ENCODE measurements at places on chromosomes 16 and 17.
A peak's percentile ranks its signal among the peaks of the same experiment; 100 is the strongest.

DNA sequence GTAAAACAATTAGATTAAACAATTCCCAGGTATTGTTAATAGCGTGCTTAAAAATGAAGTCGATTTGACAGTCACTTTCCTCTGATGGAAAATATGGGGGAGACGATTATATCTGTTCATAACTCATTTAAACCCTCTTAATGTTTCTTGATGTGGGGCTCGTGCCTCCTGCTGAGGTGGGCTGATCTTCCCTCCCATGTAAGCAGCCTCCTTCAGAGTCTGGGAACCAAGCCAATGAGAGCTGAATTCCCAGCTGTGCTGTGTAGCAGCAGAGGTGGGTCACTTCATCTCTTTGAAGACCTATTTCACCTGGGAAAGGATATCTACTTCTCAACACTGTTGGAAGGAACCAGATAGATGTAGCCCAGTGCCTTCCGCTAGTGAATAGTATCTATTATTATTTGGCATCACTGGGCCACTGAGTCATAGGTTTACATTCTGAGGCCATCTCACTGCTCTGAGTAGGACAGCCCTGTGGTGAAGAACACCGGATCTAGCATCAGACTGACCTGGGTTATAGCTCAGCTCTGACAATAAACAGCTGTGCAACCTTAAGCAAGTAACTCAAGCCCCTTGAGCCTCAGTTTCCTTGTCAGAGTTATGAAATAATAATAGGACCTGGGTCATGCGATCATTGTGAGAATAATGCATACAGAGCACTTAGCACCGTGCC lies 85.3 kb upstream of the C16orf82 start:
- no peak for DNase-seq

DNA sequence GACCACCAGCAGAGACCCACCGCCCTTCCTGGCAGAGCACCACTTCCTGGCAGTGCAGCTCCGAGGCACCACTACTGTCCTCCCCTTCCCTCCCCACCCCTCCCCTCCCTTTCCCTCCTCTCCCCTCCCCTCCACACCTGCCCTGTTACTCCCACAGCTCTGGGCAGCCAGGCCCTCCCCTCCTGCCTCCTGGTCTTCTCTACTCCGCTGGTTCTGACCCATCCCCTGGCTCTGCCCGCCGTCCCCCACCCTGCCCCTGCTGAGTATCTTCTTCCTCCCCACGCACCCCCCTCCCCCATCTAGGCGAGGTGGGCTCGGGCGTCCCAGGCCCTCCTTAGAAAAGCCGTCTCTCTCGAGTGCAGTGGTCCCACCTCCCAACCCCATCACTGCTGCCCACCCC lies 77.7 kb downstream of the AMFR start:
- DNase-seq, result no peak

DNA sequence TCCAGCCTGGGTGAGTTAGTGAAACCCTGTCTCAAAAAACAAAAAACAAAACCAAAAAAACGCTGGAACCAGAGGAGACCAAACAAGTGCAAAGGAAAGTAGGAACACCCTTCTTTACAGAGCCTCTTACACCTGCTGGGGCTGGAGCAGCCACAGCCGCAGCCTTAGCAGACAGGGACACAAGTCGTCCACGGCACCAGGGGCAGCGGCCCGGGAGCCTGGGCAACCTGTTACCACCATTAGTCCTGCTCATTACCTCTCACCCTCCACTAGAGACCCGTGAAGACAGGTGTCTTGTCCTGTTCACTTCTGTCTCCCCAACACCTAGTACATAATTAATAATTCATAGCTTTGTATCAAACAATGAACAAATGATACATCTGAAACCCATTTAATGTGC lies 83.6 kb downstream of the C16orf78 start:
- DNase-seq, result no peak

- DNase-seq, result no peak
Observed at GRCh38 chr16:7867831-7868230, 535.2 kb downstream of the RBFOX1 start.

DNA sequence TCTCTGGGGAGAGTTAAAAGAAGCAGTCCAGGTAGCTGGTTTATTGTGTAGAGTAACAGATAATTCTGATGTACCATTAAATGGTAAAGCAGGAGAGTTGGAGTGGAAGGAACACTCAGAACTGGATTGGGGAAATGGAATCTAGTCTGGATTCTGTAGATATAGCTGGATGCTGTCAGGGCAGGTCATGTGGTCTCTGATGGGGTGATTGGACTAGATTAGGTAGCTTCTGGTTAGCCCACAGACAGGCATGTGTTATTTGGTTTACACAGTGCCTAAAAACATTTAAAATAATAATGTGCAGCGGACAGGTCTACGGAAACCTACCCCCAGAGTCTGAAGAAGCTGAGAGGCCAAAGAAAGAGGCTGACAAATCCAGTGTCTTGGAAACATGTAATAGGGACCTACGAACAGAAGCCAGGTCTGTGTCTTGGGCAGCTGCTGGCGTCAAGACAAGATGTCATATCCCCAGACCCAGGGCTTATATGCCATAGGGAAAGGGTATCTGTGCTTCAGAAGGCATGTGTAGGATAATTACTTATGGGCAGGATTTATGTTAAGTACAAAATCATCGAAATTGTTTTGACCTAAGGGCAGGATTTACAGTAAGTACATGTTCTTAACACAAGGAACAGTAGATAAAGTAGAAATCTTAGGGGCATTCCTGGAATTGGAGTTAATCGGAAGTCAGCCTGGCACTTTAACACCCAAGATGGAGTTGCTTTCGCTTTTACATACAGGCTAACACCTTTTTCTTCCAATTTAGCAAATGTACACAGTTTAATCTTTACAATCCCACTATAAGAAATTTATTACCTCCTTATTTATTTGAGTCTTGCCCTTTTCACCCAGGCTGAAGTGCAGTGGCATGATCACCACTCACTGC lies 12.4 kb downstream of the LUC7L3 start:
- DNase-seq, result peak; percentile 68

DNA sequence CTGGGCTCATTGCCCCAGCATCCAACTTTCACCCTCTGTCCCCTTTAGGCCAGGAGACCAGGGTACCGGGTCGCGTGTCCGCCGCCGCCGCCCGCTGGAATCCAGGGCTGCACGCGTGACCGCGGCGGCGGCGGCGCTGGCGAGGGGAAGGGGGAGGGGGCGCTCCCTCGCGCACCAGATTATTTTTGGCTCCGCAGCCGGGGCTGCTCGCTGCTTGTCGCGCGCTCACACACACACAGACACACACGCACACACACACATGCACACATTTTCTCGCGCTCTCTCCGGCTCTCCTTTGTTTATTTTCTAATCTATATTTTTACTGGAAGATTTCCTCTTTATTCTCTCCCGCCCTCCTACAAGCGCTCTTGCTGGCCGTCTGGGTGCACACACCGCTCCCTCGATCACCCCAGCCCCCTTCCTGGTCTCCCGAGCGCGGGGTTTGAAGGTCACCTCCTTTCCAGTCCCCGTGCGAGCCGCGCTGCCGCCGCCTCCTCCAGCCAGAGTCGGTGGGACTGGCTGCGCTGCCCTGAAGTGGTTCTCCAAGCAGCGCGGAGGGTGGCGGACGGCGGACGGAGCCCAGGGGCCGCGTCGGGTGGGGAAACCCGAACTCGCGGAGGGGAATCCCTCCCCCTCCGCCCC lies 921.4 kb upstream of the EEF2KMT start:
- DNase-seq, result peak; percentile 1

DNA sequence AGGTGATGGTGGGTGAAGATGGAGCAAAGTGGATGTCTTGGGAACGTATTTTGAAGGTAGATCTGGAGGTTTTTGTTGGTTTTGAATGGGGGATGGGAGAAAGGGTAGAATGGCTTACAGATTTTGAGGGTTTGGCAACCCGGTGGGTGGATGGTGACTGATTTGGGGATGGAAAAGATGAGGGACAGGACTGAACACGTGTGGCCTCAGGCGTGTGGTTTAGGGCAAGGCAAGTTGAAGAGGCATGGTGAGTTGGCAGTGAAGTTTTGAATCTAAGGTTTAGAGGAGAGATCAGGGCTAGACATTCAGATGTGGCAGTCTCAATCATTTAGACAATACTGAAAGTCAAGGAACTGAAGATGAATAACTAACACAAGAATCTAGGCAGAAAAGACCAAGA lies 5.0 kb upstream of the DCTPP1 start:
- DNase-seq, result no peak

GRCh38 chr16:30063278-30063892 lies 2.2 kb upstream of the ALDOA start:
- no peak for DNase-seq

GRCh38 chr16:65713181-65713808 lies 591.4 kb upstream of the CDH11 start:
- DNase-seq, result no peak

DNA sequence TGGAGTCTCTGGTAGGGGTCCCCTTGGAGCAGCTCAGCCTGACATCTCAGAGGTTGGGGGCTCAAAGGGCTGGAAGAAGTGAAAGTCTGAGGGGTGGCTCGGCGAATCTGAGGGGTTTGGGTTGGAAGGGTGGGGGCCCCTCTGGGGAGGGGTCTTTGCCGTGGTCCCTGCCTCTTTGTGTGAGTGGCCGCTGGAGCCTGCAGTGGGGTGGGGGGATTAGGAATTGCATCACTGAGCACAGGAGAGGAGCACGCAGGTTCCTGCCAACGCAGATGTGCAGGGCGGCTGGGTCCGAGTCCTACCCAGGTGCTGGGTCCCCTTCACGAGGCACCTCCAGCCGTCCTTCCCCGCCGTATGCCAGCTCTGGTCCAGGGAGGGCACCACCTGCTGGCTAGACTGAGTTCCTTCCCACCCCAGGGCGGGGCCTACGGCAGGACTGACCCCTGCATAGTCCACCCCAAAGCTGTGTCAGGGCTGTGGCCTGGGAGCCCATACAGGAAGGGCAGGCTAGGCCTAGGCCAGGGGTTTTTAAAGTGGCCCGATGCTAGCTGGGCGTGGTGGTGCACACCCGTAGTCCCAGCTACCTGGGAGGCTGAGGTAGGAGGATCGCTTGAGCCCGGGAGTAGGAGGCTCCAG lies 9.9 kb downstream of the FMNL1 start:
- peak; percentile 54 for DNase-seq

- no peak for DNase-seq
Observed at GRCh38 chr16:76879420-76879819, 311.6 kb upstream of the MON1B start.

DNA sequence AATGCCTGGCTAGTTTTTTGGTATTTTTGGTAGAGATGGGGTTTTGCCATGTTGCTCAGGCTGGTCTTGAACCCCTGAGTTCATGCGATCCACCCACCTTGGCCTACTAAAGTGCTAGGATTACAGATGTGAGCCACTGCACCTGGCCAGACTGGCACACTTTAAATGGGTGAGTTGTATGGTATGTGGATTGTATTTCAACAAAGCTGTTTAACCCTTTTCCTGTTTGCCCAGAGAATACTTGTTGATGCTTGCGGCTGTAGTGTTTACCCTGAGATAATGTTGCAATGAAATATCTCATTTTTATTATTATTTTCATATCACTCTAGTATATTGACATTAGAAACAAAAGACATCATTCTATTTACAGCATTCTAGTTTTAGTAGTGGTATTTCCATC lies 17.1 kb upstream of the TMEM94 start:
- DNase-seq, result no peak

GRCh38 chr16:46894036-46894672 lies 10.0 kb downstream of the GPT2 start:
- no peak for DNase-seq

- no peak for DNase-seq
Observed at GRCh38 chr17:80864751-80865150, 126.9 kb upstream of the CHMP6 start.

DNA sequence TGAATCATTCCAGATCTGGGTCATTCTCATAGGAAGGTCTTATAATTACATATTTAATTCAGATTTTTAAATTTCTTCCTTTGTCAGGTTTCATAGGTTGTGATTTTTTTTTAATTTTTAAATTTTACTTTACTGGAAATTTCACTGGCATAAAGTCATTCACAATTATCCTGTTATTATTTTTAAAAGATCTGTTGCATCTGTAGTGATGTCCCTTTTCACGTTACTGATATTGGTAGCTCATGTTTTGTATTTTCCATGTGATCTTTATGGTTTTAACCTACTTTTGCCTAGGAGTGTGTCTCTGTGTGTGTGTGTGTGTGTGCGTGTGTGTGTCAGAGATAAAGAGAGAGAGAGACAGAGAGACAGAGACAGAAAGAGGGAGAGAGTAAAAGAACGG lies 216.6 kb upstream of the KCNJ16 start:
- DNase-seq, result no peak

GRCh38 chr17:40981115-40981514 lies 3.0 kb downstream of the KRT40 start:
- DNase-seq, result no peak

- no peak for DNase-seq
Observed at GRCh38 chr16:64964126-64964540, 157.7 kb downstream of the CDH11 start.

DNA sequence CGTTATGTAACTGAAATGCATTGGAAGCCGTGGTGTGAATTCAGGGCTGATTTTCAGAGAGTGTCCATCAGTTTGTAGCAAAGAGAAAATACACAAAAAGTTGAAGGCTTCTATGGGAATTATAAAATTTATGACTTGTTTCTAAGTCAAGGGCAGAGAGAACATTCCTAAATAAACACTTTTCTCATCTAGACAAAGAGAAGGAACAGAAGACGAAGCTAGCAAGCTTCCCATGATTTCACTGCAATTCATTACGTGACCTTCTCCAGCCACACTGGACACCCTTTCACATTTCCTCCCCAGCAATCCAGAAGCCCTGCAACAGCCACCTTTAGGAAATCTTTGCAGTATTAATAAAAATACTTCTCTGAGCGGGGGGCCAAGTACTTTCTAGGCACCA lies 67.8 kb downstream of the TMEM100 start:
- no peak for DNase-seq

- peak; percentile 73 for DNase-seq
Observed at GRCh38 chr16:81730090-81731051, 48.7 kb upstream of the PLCG2 start.

- no peak for DNase-seq
Observed at GRCh38 chr16:71218306-71218963, 12.1 kb downstream of the HYDIN start.

DNA sequence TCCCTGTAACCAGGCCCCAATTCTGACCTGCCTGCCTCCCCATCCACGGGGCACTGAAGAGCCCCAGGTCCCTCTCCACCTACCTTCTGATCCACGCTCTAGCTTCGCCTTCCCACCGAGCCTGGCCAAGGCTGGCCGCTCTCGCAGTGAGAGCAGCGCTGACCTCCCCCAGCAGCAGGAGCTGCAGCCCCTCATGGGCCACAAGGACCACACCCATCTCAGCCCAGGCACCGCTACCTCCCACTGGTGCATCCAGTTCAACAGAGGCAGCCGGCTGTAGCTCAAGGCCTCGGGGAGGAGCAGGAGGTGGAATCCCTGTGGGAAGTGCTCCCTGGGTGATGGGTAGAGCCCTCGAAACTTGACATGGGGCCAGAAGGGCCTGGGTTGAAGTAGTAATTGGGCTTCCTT lies 8.4 kb upstream of the PLEKHG4 start:
- DNase-seq, result no peak

Measured in hematopoietic multipotent progenitor cell treated with erythropoietin and hydrocortisone succinate and interleukin-3 and kit ligand, for 4 days (in vitro differentiated cells).